ENCODE measurements at places on chromosomes 11 and 22. TPM values are rescaled to one million over a fixed set of nuclear protein-coding genes. Genes with fewer than 3 reads are reported as not detected.

ME3 gene
- total RNA-seq = 11.1 TPM

PTH gene
- total RNA-seq = not detected

DENND6B gene
- total RNA-seq = 1.7 TPM

HPX gene
- total RNA-seq = not detected

OR56A1 gene
- total RNA-seq = not detected

LRP4 gene
- total RNA-seq = 8.3 TPM

PLAAT3 gene
- total RNA-seq = 15.9 TPM

LARGE2 gene
- 11.7 TPM for total RNA-seq

LMO1 gene
- total RNA-seq = not detected

HOATZ gene
- total RNA-seq = not detected

SLC22A6 gene
- not detected for total RNA-seq

CRYBB1 gene
- total RNA-seq = not detected

HORMAD2 gene
- total RNA-seq = not detected

All from tracheal epithelial cell (primary cell).